AG08396 (cell line): ENCODE measurements at places on chromosomes 13 and 19.

DNA sequence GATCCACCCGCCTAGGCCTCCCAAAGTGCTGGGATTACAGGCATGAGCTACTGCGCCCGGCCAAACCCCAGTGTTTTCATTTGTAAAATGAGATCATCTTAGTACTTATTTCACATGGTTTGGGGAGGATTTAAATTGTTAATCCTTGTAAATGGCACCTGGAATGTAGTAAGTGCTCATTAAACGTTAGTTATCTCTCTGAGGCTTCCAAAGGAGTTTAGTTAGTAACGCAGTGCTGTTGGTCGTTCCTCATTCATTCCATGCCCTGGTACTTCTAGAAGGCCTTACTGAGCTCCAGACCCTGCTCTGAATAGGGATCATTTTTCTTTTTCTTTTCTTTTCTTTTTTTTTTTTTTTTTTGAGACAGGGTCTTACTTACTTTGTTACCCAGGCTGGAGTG lies 5.2 kb downstream of the CPT1C start:
- DNase-seq: no peak

DNA sequence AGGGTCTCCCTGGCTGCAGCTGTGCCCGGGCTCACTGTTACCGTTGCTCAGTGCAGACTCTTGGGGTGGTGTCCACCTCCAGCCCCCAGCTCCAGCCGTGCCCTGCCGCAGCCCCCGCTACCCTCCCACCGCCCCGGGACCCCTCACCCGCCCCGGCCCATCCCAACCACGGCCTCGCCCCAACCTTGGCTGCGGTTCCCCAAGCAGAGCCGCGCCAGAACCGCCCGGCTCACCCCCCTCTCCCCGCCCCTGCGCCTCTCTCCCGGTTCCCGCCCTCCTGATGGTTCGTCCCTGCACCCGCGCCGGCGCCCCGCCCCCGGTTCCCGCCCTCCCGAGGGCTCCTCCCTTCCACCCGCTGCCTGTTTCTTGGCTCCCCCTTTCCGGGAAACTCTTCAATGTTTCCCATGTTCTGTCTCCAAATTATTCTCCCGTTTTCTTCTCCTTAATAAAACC lies 40.3 kb downstream of the ANKRD10 start:
- DNase-seq: peak; percentile 92

- DNase-seq: no peak
Observed at GRCh38 chr19:39935364-39935661, 879 bp upstream of the FCGBP start.

GRCh38 chr13:103539265-103539664 lies 473.0 kb upstream of the SLC10A2 start:
- no peak for DNase-seq

DNA sequence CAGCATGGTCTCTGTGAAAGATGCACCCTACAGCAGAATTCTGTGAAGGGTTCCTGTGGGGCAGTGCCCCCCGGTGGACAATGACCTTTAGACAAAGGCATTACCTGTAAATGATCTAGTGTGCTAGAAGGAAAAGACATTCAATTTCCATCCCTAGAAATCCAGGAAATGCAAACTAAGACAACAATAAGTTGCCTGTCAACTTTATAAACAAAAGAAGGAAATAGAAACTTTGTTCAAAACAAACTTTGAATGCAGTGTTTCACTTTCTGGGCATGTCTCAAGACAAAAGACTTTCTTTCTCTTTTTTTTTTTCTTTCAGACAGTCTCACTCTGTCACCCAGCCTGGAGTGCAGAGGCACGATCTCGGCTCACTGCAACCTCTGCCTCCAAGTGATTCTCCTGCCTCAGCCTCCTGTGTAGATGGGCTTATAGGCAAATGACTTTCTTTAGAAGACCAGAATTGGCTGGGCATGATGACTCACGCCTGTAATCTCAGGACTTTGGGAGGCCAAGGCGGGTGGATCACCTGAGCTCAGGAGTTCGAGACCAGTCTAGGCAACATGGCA lies 15.5 kb downstream of the TEX101 start:
- no peak for DNase-seq

DNA sequence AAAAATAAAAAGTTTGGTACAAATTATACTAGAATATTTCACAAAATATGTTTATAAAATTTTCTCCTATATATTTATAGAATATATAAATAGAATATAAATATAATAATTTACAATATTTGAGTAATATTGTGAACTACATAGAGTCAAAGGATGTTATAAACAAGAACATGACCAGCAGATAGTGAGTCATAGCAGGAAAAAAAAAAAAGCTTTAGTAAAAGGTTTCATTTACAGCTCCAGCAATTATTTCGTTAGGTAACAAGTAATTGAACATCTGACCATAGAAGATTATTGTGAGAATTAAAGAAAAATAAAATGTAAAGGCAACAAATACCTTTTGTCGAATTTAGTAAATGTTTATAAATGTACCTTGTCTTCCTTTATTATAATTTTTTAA lies 864.1 kb downstream of the PCDH17 start:
- no peak for DNase-seq

- DNase-seq: peak; percentile 89
Observed at GRCh38 chr19:57302020-57302465, 18.2 kb upstream of the ZNF543 start.

DNA sequence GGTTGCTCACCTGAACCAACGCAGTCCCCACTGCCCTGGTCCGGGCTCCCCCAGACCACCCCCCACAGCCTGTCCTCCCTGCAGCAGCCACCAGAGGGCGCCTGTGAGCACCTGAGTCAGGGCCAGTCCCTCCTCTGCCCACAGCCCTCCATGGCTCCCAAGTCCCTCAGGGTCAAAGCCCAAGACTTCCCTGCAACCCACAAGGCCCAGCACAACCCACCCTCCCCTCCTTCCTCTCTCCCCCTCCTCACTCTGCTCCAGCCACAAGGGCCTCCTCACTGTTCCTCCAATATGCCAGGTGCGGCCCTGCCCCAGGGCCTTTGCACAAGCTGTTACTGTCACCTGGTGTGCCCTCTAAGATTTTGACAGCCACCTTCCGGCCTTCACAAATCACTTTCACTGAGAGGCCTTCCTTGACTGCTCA lies 10.9 kb downstream of the GNA15 start:
- DNase-seq: no peak

- peak; percentile 10 for DNase-seq
Observed at GRCh38 chr13:39297664-39298171, 259.5 kb downstream of the NHLRC3 start.

- DNase-seq: no peak
Observed at GRCh38 chr13:21016487-21016886, 44.9 kb downstream of the LATS2 start.

- peak; percentile 92 for DNase-seq
Observed at GRCh38 chr19:40190891-40191835, at the start of gene MAP3K10. TSS of gene MAP3K10 (plus strand) at chr19:40191426. CDS start at chr19:40192032, 606 bp downstream.

GRCh38 chr19:45311621-45312020 lies 11.1 kb downstream of the CKM start:
- DNase-seq: no peak

DNA sequence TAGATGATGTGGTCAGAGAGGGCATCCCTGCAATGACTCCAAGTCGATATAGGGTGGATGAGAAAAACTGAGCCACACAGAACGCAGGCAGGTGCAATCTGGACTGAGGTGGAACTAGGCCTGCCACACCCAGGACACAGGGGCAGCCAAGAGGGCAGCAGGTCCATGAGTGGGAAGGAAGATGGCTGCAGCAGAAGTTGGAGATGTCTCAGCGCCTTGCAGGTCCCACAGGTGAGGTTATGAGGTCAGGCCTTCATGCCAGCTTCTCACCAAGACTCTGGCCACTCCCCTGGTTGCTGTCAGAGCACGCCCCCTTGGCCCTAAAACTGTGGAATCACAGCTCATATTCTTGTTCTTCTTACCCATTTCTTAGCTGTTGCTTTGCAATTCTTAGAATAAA lies 147.7 kb upstream of the VSTM2B start:
- no peak for DNase-seq

- peak; percentile 76 for DNase-seq
Observed at GRCh38 chr19:41531438-41532311, 44.3 kb upstream of the CEACAM21 start.

GRCh38 chr19:14118165-14119051 lies 846 bp upstream of the PRKACA start:
- peak; percentile 64 for DNase-seq

GRCh38 chr13:48568370-48569103 lies 35.7 kb upstream of the RCBTB2 start:
- no peak for DNase-seq

DNA sequence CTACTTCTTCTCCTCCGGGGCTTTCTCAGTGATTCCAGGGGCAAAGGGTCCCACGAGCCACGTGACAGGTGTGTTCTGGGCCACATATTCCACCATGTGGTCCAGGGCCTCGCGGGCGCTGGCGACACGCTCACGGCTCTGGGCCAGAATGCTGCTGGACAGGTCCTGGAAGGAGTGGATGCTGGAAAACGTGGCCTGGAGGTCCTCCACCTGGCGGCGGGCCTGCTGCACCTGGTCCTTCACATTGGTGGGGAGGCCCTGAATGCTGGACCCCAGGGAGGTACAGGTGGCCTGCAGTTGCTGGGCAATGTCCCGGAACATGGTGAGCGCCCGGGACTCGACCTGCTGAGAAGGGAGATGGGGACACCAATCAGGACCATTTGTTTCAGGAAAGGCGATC lies 7.7 kb upstream of the TICAM1 start:
- DNase-seq: no peak

DNA sequence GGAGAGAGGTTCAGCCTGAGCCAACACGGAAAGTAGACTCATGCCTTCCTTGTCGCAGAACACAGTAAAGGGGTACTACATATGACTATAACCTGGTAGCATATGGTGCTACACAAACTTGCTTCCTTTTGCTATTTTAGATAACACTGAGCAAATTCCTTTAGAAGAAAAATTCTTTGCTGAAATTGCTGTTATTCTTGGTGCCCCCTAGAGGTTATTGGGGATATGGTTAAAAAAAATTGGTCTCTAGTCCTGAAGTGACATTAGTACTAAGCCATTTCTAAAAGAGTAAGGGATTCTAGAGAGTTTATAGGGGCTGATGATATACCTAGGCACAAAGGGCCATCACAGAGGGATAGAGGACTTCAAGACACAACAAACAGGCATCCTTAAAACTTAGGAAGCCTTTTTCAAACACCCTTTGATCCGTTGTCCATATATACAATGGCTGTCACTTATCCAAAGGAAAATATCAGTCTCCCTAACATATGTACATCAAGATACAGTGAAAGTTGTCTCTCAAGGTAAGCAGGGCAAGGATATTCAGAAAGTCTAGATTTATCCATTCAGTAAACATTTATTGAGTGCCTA lies 13.9 kb upstream of the HS6ST3 start:
- DNase-seq: peak; percentile 24

DNA sequence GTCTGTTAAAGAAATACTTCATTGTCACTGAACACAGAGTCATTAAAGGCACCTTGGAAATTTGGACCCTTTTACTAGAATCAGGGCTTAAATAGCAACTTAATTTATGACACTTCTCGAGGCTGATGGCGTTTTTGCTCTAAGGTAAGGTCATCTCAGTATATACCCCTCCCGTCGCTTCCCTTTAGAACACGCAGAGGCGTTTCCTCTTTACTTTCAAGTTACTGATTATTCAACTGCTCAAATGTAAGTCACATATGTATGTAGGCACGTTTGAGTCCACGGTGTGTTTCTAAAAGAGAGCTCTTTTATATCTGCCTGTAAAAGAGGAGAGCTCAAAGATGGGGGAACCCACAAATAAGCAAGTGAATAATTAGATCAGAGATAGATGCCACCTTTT lies 181.5 kb downstream of the TSHZ3 start:
- DNase-seq: no peak

GRCh38 chr13:25462301-25463125 lies 90.7 kb downstream of the ATP8A2 start:
- DNase-seq: no peak

GRCh38 chr19:51713319-51714285 lies 10.2 kb downstream of the HAS1 start:
- DNase-seq: no peak

DNA sequence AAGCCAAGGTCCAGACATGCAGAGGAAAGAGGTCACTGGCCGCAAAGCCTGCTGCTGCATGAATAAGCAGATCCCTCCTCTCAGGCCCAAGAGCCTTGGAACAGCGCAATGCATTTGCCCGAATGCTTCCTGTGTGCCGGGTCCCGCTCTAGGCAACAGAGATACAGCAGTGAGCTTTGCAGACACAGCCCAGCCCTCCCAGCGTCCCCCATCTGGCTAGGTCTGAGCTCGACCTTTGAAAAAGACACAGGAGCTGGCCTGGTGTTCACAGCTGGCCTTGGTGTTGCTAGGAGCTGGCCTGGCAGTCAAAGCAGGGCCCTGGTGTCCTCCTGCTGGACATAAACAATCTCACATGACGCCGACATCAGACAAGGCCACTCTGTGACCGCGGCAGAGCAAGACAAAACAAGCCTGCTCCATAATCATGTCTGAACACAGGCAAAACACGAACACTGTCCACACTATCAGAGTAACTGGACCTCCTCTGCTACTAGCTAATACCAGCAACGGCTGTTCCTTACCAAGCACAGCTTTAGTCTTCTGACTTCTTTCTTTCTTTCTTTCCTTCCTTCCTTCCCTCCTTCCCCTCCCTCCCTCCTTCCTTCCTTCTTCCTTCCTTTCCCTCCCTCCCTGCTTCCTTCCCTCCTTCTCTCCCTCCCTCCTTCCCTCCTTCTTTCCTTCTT lies 5.7 kb upstream of the PEX11G start:
- DNase-seq: peak; percentile 64

GRCh38 chr19:10848230-10848856 lies at the start of gene C19orf38:
TSS of gene C19orf38 (plus strand) at chr19:10848415. CDS start at chr19:10848509, 94 bp downstream.
- DNase-seq: no peak

GRCh38 chr13:88649855-88650254 lies 978.7 kb downstream of the SLITRK5 start:
- DNase-seq: no peak

- DNase-seq: peak; percentile 72
Observed at GRCh38 chr19:55632463-55632834, 8.1 kb upstream of the ZNF784 start.

DNA sequence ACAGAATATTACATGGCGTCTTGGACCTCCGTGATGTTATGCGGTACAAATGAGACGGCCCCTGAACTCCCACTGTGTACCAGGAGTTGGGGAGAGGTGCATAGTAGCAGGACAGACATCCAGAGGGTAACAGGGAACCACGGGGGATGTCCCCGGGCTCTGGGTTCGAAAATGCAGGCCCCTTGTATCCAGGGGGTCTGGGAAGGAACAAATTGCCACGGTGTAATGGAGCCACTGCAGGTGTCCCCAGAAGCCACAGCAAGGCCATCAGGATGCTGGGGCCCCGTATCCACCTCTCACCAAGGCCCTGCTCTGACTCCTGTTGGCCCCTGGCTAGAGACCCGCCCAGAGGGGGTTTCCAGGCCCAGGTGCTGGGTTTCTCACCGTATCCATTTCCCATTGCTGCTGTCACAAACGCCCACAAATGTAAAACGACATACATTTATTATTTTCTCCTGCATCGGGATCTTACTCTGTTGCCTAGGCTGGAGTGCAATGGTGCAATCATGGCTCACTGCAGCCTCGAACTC lies 77.8 kb downstream of the INSR start:
- DNase-seq: no peak

DNA sequence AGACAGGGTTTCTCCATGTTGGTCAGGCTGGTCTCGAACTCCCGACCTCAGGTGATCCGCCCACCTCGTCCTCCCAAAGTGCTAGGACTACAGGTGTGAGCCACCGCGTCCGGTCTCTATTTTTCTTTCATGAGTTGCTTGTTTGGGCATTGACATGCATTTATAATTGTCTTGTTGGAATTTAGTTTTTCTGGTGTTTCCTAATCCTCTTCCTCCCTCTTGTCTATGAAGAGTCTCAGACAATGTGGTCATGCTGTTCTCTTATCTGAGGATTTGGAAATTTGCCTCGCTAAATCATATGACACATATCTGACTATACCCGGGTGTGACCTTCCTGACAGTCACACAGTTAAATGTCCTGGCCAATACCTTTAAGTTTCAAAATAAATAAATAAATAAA lies 7.4 kb upstream of the CEACAM18 start:
- no peak for DNase-seq

- no peak for DNase-seq
Observed at GRCh38 chr19:34976611-34977010, 12.6 kb upstream of the ZNF792 start.
